ENCODE measurements at places on chromosomes 3 and 15.

DNA sequence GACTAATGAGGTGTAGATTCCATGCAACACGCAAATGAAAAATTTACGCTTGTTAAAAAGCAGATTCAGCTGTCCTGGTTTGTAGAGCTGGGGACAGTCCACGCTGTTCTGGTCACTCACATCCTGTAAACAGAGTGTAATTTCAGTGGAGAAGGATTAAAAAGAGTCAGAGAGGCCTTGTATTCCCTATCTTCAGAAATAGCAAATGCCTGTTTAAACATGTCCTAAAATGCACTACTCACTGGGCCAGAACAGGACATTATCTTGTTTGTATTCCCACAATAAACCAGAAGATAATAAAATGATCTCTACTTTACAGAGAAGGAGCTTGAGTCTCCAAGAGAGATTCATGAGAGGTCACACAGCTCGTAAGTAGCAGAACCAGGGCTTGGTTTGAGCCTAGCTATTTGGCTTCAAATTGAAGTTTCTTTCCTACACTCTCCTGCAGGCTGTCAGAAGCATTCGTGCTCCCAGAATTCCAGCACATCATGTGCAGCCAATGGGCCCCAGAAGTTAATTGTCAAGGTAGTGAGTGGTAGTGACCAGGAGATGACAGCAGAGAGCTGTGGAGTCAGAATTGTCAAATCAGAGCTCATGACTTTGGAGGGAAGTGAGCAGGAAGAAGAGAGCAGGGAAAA lies 242.5 kb downstream of the ATP8B4 start:
- DNase-seq = no peak

- DNase-seq = no peak
Observed at GRCh38 chr15:66961407-66961884, 104.0 kb upstream of the SMAD3 start.

DNA sequence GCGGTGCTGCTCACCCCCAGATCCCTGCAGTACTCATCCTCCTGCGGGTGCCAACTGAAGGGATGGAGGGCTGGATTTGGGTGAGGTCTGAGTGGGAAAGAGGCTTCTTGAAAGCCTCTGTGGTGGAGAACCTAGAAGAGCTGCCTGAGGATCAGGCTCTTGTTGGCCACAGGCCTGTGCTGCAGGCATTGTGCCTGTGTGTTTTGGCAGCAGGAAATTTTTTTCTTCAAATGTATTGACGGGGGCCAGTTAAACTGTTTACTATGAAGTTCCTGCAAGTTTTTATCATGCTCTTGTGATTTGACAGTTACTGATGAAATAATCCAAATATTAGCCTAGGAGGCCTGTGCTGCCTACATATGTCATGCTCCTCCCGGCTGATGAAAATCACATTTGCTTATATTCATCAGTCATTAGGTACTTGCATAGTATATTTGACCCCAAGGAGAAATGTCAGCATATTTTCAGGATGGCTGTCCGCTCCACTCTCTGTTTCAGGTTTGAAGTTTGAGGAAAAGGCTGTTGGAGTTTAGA lies 103.1 kb downstream of the THSD4 start:
- no peak for DNase-seq

- no peak for DNase-seq
Observed at GRCh38 chr15:77778802-77779201, 146.1 kb upstream of the LINGO1 start.

GRCh38 chr3:185555101-185555501 lies 2.7 kb upstream of the LIPH start:
- no peak for DNase-seq

DNA sequence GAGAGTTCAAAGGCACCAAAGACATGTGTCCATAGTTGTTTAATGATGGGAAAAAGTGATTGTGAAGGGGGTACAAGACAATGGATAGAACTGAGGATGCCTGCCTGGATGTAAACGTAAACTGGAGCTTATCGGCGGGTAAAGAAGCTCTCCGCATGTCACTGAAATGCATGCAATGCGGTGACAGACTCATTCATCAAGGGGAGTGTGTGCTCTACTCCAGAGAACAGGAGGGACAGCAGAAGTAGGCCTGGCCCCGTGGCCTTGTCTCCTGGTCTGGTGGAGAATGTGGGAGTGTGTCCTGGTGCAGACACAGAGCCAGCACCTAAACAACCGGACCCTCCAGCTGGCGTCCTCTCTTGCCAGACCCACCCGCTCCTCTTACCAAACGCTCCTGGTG lies 50.6 kb downstream of the TRPM1 start:
- DNase-seq = no peak

Measured in effector CD8-positive, alpha-beta T cell (primary cell).